AG20443 (cell line): ENCODE measurements at places on chromosomes 7 and 10.

DNA sequence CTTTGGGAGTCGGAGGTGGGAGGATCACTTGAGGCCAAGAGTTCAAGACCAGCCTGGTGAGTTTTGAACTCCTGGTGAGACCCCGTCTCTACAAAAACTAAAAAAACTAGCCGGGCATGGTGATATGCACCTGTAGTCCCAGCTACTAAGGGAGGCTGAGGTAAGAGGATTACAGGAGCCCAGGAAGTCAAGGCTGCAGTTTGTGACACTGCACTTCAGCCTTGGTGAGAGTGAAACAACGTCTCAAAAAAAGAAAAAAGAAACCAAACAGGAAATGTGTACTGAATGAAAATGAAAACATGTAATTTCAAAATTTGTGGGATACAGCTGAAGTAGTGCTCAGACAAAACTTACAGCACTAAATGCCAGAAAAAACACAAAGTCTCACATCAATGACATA lies 7.6 kb downstream of the ARHGAP12 start:
- no peak for DNase-seq

DNA sequence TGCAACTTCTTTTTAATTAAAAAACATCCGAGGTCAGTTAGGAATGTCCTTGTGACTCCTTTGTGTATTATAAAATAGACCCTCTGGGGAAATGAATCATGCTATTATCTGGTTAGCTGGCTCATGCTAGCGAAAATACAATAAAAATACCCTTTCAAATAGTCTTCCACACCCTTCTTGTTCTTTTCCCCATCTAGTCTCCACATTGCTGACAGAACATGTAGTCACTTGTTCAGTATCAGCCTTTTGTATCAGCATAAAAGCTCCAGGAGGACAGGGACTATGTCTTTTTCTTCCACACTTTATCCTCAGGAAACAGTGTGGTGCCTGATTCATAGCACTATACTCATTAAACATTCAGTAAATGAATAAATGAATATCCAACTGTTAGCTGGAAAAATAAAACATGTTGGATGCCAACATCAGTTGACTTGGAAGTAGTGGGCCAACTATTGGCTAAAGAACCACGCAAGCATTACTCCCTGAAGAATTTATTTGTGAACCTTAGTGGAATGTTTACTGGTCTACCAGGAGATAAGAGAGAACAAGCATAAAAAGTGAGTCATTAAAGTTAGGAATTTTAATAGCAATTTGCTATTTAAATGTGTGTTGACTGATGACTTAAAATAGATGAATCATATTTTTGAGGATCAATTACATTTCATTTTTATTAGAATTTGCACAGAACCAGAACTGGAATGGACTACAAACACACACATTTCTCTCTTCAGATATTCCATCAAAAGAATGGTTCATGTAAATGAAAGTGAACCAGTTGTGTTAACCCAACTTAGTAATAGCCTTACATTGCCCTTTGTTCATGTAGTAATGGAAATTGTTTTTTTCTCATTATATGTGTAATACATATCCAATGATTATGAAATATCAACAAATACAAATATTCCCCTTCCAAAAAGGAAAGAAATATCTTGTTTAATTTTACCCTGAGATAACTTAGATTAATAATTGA lies 129.6 kb downstream of the DKK1 start:
- DNase-seq = peak; percentile 40

- DNase-seq = no peak
Observed at GRCh38 chr10:112524641-112525040, 77.6 kb downstream of the VTI1A start.

DNA sequence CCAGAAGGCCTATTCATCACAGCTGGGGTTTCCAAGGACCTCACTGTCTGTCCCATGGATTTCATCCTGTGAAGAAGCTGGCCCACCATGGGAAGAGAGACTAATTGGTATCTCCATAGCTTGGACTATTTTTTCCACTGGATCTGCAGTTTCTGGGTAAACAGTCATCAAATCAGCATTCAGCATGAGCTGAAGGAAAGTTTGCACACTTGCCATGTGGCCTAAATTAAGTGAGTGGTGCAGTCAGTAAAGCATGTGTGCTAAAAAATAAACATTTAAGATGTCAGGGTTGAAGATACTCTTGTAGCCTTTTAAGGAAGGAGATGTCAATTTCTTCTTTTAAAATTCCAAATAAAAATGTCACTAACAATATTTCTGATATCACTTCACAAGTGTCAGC lies 381.1 kb upstream of the ZMIZ1 start:
- DNase-seq = peak; percentile 52

GRCh38 chr10:10845826-10846503 lies 171.7 kb upstream of the CELF2 start:
- DNase-seq = no peak

DNA sequence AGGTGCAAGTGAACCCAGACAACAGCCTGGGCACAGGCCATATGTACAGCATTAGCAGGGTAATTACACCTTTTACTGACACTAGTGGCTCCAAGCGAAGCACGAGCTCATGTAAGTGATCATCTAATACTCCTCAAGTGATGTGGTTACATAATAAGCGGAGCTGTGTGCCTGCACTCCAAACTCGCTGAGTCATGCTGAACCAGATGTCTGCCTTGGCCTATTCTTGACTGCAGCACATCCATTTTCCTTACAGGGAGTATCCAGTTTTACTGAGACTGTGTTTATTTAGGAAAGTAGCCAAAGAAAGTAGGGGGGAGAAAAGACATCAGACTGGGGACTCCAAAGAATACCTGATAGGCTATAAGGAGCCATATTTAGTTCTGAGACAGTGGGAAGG lies 90.1 kb downstream of the GRM3 start:
- peak; percentile 8 for DNase-seq

DNA sequence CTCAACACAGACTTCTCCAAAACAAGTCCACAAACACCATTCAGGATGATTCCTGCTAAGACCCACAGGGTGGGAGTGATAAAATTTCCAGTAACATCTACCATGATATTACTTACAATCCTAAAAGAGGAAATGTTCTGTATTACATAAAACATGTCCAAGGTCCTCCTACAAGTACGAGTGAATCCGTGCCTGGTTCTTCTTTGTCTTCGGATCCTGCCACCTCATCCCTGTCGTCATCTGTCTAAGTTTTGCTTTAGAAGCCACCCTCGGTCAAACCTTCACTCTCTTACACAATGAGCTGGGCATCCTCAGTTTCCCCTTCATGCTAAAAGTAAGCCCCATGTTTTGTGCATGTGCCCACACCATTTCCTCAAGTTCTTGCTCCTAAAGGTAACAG lies 279.0 kb downstream of the KCNMA1 start:
- DNase-seq = no peak
